SK-N-SH (cell line): ENCODE measurements at places on chromosomes 7 and 10. TPM values are rescaled to one million over a fixed set of nuclear protein-coding genes. Genes with fewer than 3 reads are reported as not detected.
A peak's percentile ranks its signal among the peaks of the same experiment; 100 is the strongest.

DNA sequence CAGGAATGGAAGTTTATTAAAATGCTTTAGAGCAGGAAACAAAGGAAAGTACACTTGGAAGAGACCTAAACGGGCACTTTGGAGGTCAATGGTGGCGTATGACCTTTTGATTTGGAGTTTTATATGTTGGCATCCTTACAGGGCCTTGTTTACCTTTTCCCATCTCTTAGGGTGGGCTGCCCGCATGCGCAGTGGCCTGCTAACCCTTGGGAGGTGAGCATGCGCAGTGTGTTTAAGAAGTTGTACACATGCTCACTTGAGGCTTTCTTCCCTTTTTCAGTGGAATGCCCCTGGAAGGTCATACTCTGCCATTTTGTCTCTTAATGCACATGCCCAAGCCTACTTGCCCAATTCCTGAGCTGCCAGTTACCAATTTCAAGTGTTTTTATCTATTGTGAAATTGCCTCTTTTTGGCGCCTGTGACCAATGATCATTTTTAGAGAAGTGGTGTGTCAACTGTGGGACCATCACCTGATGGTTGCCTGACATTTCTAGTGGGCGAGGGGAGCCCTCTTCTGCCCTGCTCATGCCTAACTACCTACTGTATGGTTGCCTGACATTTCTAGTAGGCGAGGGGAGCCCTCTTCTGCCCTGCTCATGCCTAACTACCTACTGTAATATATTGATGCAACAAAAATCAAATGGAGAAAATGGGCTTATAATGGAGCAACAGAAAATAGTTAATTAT, 138.0 kb downstream of the PPP1R9A start:
- H3K36me3 ChIP-seq: no peaks in the 10 kb centered on the region
- no peaks in the 10 kb centered on the region; the same call in 1 of the 2 replicates for H3K27me3 ChIP-seq
- DNase-seq: no peak
- H3K4me3 ChIP-seq: no peak overlapping the region
- no peak overlapping the region for H3K27ac ChIP-seq

DNA sequence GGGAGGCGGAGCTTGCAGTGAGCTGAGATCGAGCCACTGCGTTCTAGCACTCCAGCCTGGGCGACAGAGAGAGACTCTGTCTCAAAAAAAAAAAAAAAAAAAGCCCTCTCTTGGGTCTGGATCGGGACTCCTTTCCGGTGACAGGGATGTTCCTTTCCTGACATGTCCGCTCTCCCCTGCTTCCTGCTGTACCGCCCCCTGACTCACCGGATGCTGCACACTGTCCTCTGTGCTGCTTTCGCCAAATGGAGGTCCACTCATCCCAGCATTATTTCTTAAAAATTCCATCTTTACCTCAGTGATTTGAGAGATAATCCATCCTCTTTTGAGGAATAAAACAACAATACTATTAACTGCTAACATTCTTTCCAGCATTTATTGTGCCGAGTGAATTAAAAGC, 113.8 kb upstream of the EEPD1 start:
- H3K4me1 ChIP-seq: peaks cover 39% of the 10 kb centered on the region
- no peak for DNase-seq
- H3K36me3 ChIP-seq: no peaks in the 10 kb centered on the region
- no peak overlapping the region for H3K4me3 ChIP-seq
- no peaks in the 10 kb centered on the region for H3K27me3 ChIP-seq
- H3K27ac ChIP-seq: peak overlapping the region; percentile 41

GRCh38 chr10:103858360-103858759, 3.0 kb upstream of the SH3PXD2A start:
- DNase-seq: no peak
- H3K4me1 ChIP-seq: peaks cover 29% of the 10 kb centered on the region
- no peaks in the 10 kb centered on the region for H3K27me3 ChIP-seq
- no peak overlapping the region for H3K4me3 ChIP-seq

DNA sequence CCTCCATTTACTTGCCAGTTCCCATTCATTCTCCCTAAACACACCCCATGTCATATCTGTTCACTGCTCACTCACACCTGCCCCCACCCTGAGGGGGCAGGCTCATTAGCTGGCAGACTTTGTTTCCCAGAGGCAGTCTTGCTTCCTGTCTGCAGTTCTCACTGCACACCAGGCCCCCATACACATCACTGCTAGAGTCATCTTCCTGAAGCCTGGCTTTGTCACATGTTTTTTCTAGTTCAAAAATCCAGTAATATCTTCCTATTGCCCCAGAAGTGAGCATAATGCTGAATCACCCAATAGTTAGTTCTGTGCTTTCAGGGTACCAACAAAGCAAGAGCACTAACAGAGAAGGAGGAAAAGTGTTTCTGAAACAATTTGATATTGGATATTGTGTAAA, 1.9 kb downstream of the LRRC72 start:
- H3K4me1 ChIP-seq: peaks cover 7% of the 10 kb centered on the region; the same call in 1 of the 2 replicates
- H3K27ac ChIP-seq: no peak overlapping the region
- no peak overlapping the region for H3K4me3 ChIP-seq
- peaks cover 14% of the 10 kb centered on the region; the same call in 1 of the 2 replicates for H3K27me3 ChIP-seq

INTS15 gene
- polyA plus RNA-seq: 31.3 and 39.1 TPM in 2 replicates

AGMO gene
- polyA plus RNA-seq: 0.05 and 0.10 TPM in 2 replicates

ODAD2 gene
- polyA plus RNA-seq: not detected in 2 replicates
